ENCODE measurements at places on chromosomes 6 and 20.

DNA sequence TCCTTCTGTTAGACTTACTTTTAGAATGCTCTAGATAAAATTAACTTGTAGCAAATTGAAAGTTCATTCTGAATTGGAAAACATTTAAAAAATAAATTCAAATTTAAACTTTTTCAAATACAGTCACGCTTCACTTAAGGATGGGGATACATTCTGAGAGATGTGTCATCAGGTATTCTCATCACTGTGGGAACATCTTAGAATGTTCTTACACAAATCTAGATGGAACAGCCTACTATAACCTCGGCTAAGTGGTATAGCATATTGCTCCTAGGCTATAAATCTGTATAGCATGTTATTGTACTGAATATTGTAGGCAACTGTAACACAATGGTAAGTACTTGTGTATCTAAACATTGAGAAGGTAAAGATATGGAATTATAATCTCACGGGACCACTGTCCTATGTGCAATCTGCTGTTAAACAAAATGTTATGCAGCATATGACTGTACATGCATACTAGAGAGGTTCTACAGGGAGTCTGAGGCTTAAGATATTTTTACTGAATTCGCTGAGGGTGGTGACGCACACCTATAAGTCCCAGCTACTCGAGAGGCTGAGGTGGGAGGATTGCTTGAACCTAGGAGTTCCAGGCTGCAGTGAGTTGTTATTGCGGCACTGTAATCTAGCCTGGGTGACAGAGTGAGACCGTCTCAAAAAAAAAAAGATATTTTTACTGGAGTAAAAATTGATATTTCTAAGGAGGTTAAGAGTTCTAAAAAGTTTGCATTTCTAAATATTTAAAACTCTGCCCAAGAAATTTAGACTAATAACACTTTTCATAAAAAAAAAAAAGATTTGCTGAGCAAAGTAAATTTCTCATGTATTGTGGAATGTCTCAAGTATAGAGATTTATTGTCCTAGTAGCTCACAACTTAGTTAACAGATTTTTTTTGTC is 87.3 kb upstream of the TULP1 start:
- no peak for DNase-seq

- DNase-seq, result no peak
Measured at GRCh38 chr6:1598886-1599285, 10.8 kb upstream of the FOXC1 start.

- no peak for DNase-seq
Measured at GRCh38 chr6:149701714-149702113, 16.2 kb downstream of the LATS1 start.

GRCh38 chr6:135922174-135922573 is 70.7 kb downstream of the PDE7B start:
- no peak for DNase-seq

GRCh38 chr20:58989196-58989595 is 8.1 kb downstream of the NELFCD start:
- DNase-seq, result no peak

- DNase-seq, result no peak
Measured at GRCh38 chr20:44006578-44006977, 91.9 kb downstream of the TOX2 start.

DNA sequence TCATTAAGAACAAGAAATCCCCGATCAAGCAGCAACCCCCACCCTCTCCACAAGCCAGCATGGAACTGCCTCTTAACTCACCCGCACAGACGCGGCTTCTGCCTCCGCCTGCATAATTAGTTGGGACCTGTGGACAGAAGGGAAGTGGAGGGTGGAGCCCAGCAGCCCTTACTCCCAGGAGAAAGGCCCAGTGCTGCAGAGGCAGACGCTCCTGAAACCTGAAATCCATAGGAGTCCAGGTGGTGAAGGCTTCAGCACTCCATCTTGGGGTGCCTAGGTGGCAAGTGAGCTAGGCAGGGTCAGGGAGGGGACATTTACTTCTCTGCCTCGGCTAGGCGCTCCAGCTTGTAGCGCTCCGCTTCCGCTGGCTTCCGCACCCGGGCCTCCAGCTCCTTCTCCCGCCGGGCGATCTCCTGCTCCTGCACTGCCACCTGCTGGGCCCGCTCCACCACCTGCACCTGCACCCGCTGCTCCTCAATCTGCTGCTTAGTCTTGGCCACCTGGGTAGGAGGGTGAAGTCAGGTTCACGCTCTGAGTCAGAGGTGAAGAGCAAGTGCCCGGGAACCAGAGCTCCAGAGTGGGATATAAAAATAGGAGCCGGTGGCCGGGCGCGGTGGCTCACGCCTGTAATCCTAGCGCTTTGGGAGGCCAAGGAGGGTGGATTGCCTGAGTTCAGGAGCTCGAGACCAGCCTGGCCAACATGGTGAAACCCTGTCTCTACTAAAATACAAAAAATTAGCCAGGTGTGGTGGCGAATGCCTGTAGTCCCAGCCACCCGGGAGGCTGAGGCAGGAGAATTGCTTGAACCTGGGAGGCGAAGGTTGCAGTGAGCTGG is 10.7 kb downstream of the TUBB start:
- peak; percentile 78 for DNase-seq

GRCh38 chr6:147448775-147449174 is 59.7 kb upstream of the SAMD5 start:
- DNase-seq, result no peak

DNA sequence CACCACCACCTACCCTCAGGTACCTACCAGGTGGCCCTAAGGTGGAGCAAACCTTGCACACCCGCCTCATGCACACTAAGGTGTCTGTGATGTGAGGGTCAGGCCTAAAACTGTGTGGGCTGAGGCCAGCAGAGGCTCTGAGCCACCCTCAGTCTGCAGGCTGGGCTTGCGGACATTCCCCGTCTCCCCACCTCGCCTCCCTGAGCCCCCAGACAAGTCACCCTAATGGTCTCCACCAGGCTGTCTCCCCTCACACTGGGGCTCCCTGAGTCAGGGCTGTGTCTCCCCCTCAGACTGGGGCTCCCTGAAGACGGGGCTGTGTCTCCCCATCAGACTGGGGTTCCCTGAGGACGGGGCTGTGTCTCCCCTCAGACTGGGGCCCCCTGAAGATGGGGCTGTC is 12.5 kb downstream of the PRPH2 start:
- DNase-seq, result no peak

- peak; percentile 13 for DNase-seq
Measured at GRCh38 chr6:148835920-148836441, 89.2 kb downstream of the UST start.

GRCh38 chr6:168956141-168956838 is 297.4 kb downstream of the THBS2 start:
- no peak for DNase-seq

DNA sequence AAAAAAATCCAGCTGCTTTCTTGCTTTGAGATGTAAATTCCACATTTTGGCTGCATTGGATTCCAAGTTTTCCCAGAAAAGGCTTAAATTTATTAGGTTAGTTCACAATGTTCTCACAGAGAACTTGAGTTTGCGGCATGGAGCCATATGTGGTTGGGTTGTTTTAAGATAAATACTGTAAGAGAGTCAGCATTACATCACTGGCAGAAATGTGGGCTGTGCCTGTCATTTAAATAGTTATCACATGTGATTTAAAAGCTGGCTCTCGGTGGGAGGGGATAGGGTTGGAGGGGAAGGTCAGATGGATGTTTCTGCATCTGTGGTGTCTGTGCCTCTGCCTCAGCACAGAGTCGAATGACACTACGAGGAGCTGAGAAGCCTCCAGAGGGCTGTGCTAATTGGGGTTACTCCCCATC is 73.8 kb upstream of the SCP2D1 start:
- DNase-seq, result no peak

DNA sequence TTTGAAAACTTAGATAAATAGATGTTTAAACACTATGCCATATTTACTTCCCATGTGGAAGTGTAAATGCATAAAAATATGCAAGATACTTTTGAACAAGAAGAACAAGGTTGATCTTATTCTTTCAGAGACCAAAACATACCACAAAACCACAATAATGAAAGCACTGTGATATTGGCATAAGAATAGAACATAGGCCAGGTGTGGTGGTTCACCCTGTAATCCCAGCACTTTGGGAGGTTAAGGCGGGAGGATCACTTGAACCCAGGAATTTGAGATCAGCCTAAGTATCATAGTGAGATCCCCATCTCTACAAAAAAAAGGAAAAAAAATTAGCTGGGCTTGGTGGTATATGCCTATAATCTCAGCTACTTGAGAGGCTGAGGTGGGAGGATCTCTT is 66.5 kb downstream of the KCNS1 start:
- no peak for DNase-seq

DNA sequence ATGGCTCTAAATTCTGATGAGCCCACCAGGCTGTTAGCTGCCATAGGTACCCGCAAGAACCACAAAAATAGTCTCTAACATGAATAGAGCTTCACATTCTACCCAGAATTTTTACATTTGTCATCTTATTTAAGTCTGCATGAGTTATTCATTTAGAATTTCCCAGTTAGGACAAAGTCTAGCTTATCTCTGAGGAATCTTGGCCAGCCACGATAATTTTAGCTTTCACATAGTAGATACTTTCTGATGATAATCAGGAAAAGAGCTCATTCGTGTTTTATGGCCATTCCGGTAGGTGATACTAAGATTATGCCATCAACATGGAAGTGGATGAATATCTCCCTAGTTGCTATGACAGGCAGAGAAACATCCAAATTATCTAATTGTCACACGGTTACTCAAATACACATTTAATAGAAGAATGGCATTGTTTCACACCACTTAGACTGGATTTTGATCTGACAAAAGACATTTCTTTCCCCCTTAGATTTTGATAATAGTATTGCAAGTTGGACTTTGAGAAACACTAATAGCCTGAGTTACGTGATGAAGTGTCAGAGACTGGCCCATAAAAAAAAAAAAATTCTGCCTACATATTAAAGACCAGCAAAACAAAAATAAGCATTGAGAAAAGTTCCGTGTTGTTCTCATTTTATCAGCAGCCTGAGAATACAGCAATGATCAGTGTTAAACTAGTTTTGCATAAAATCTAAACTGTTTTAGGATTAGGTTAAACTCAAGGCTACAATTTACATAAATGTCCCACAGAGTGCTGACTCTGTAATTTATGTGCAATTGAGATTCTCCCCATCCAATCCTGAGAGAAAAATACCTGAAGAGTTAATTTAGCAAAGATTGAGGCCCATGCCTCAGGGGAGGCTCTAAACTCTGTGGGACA is 397.5 kb upstream of the ARID1B start:
- DNase-seq, result no peak

GRCh38 chr20:18265441-18265840 is 22.9 kb upstream of the ZNF133 start:
- no peak for DNase-seq

GRCh38 chr20:13173201-13173600 is 47.9 kb upstream of the ISM1 start:
- DNase-seq, result no peak

GRCh38 chr6:138426500-138427123 is 22.6 kb downstream of the HEBP2 start:
- DNase-seq, result no peak

GRCh38 chr6:137676888-137677287 is 182.7 kb upstream of the OLIG3 start:
- DNase-seq, result no peak

DNA sequence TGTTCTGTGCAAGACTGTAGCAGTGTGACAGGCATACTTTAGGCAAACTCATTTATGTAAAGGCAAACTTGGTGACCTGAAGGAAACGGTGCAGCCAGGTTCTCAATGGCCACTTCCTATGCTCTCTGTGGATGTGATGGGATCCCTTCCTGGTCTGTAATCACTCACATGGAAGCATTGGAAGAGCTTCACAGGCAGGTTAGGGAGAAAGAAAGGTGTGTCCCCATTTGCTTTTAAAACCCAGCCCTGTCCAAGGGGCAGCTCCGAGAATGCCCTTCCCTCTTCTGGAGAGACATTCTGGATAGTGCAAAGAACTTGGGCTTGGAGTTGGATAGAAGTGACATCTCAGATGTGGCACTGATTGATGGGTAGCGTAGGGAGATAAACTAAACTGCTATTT is 28.1 kb downstream of the CEP43 start:
- no peak for DNase-seq

DNA sequence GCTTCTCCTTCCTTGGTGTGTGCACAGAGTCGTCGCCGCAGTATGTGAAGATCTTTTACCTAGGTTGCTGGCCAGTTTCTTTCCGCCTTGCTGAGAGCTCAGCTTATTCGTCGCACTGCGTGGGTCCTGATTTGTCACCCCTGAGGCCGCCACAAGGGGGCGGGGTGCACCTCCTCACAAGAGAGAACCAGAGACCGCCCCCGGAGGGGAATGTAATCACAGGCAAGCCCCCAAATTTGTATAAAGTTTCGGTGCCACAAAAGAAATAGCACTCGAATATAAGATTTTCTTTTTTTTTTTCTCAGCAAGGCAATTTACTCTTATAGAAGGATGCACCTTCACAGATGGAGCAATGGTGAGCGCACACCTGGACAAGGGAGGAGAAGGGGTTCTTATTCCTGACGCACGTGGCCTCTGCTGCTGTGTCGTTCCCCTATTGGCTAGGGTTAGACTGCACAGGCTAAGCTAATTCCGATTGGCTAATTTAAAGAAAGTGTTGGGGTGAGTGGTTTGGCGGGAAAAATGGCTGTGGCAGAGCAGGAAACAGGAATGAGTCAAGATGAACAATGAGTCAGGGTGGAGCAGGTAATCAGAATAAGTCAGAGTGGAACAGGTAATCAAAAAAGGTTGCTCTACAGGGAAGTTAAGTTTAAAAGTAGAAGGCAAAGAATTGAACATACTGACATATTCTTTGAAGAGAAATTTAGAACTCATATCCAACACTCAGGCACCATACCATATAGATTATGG is 19.5 kb downstream of the NCOA3 start:
- no peak for DNase-seq

- no peak for DNase-seq
Measured at GRCh38 chr6:79671600-79672266, 40.6 kb downstream of the SH3BGRL2 start.
